AG08395 (cell line): ENCODE measurements at places on chromosomes 3 and 15.

GRCh38 chr15:83700082-83700481 lies 46.2 kb downstream of the ADAMTSL3 start:
- DNase-seq = no peak

DNA sequence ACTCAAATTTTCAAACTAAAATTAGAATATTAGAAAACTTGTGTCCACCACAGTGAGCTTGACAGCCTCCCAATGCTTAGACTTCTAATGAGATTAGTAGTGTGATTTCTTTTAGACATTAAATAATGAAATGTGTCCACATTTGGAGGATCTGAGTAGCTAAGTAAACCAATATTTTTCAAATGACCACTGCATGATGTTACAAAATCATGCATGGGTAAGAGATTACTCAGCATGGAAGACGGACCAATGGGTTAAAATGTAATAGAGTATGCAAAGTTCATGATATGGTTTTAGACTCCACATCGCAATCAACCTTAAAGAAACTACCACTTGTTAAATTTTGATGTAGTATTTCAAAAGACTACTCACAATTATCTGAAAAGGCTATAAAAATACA lies 130.6 kb downstream of the IMPG2 start:
- peak; percentile 6 for DNase-seq

DNA sequence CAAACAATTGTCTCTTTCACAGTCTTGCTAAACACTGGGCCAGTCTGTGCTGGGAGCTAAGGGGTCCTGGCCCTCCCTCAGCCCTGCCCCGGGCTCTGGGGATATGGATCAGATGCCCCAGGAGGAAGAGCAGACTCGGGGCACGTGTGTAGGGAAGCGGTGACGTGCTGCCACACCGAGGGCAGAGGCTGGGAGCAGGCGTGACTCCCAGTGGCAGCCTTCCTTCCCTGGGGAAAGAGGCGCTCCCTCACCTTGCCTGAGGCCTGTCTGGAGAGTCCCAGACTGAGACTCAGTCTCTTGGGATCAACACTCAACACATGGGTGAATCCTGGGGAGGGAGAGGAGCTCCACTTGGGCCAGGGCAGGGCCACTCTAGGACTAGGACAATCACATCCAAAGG lies 54.1 kb upstream of the GRIP2 start:
- DNase-seq = no peak

DNA sequence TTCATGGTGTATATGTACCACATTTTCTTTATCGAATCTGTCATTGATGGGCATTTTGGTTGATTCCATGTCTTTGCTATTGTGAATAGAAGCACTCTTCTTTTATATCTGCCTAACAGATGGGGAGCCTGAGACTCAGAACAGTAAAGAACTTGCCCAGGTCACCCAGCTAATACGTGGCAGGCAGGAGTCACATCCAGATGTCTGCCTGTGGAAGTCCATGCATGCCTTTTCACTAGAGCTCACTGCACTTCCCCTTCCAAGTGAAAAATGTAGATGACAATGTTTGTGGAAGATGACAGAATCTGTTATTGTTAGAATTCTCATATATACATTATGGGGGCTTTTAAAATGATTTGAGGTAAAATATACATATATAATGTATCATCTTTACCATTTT lies 165.0 kb downstream of the PDZRN3 start:
- no peak for DNase-seq

DNA sequence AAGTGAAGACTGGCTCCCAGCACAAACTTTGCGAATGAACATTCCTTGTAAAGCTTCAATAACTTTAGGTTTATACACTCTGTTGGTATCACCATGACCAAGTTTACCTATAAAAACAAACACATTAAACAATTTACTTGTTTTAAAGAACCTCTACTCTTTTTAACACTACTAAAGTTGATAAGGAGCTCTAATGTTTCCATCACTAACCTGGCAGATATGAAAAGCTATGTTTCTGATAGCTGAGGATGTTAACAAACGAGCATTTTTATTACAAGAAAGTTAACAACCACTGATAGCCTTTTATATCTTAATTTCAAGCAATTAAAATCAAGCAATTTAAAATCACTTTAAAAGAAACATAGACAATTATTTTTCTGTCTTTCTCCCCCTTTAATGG lies 80.8 kb downstream of the HERC1 start:
- DNase-seq = no peak

DNA sequence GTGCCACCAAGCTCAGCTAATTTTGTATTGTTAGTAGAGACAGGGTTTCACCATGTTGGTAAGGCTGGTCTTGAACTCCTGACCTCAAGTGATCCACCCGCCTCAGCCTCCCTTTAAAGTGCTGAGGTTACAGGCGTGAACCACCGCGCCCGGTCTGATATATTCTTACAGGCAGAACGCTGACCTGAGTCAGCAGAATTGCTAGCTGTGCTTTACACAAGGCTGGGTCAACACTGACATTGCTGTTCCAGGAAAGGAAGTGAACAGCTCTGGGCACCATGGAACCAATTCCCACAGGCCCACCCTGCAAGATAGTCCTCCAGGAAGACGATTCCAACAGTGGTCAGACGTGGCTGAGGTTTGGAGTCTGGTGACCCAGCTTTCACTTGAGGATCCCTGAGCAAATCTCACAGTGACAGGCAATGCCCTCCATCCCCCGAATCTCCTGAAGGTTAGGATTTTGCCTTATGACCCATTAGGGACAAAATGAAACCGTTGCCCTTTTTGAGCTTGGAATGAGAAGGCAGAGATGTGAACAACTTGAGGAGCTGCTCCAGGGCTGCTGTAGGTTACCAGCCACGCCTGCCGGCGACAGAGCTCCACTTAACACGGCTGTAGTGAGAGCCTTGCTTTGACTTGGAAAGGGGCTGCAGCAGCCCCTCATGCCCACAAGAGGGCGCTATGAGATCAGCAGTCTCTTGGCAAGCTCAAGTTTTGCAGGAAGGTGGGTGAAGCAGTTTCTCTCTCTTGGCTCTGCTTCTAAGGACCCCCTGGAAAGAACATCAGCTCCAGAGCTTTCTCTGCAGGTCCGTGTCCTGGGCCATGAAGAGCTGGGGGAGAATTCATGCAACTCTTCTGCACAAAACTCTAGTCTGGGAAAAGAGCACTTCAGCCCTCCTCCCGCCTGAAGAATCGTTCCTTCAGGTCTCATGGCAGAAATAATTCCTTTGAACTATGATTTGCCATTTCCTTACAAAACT lies 74.1 kb downstream of the SENP2 start:
- peak; percentile 75 for DNase-seq

- no peak for DNase-seq
Measured at GRCh38 chr3:15152184-15152583, 53.2 kb upstream of the RBSN start.

- peak; percentile 40 for DNase-seq
Measured at GRCh38 chr15:64596701-64597476, 136.5 kb downstream of the ZNF609 start.

DNA sequence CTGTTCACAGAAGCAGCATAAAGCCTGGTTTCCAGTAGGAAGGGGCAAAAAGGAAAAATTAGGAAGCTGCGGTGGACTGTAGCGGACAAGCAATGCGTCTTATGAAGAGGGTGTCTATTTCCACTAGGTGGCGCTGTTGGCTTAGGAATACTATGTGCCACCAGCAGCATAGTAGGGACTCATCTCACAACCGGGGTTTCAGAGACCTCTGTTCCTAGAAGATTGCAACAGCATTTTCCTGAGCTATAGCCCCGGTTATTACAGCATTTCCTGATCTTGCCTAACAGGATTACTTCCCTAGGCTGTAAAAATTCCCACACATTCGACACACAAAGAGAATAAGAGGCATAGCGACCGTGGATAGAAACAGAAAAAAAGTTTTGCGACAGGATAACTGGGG lies 683.0 kb downstream of the TBL1XR1 start:
- DNase-seq = peak; percentile 38
